ENCODE measurements at places on chromosomes 3 and 15.

DNA sequence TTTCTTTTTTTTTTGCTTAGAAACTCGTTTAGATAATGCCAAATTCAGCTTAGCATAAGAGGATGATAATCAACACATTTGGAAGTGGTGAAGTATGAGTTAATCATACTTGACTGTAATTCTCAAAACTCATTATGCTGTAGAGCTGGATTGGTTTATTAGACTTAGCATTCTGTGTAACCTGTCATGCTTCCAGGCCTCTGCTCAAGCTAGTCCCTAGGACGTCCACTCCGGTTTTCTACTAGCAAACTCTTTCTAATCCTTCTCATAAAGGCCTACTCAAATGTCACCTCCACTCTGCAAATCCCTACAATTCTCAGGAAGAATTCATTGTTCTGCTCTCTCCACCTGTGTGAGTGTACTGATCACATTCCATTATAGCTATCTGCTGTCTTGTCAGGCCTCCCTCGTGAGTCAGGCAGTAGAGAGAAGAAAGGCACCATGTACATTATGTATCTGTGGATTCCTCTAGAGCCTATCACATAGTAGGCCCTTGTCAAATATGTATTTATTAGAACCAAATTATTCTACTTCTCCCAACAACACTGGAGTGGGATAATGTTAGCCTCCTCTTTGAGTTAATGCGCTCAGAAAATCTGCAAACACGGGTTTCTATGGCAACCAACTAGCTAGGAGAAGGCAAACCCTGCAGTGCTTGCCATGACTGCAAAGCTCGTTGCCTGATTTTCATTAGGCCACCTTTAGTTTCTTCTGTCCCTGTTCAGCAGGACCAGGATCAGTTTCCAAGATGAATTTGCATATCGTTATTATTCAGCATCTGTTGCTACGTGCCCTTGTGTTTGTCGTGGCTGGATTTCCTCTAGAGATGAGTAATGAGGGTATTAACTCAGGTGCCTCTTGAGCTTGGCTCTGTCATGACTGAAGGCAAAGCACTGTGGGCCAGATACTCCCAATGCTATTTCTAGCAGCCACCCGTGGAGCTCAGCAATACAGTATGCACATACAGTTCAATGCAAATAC lies 30.7 kb downstream of the ATP13A5 start:
- DNase-seq: no peak

- no peak for DNase-seq
Observed at GRCh38 chr3:57876632-57877031, 120.5 kb downstream of the SLMAP start.

DNA sequence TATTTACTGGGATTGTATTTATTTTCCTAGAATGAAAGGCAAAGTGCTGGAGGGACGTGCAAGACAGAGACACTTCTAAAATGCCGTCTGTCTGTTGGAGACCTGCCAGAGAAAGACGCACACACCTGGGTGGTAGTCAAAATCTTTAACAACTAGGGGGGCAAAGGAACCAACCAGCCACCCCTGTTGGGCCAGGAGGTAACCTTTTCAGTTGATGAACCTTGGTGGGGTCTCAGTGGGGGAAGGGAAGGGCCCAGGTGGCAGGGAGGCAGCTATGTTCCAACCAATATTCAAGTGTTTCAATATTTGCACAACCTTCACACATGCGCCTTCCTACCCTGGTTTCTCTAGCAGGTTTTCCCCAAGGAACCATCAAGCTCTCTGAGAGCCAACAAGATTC lies 99.0 kb downstream of the MEGF11 start:
- DNase-seq: no peak

- peak; percentile 47 for DNase-seq
Observed at GRCh38 chr3:155744626-155745324, at the start of gene PLCH1. Gene PLCH1, minus strand, starts transcription at chr3:155745071. Its CDS starts 40,847 bp downstream, at chr3:155704224.

DNA sequence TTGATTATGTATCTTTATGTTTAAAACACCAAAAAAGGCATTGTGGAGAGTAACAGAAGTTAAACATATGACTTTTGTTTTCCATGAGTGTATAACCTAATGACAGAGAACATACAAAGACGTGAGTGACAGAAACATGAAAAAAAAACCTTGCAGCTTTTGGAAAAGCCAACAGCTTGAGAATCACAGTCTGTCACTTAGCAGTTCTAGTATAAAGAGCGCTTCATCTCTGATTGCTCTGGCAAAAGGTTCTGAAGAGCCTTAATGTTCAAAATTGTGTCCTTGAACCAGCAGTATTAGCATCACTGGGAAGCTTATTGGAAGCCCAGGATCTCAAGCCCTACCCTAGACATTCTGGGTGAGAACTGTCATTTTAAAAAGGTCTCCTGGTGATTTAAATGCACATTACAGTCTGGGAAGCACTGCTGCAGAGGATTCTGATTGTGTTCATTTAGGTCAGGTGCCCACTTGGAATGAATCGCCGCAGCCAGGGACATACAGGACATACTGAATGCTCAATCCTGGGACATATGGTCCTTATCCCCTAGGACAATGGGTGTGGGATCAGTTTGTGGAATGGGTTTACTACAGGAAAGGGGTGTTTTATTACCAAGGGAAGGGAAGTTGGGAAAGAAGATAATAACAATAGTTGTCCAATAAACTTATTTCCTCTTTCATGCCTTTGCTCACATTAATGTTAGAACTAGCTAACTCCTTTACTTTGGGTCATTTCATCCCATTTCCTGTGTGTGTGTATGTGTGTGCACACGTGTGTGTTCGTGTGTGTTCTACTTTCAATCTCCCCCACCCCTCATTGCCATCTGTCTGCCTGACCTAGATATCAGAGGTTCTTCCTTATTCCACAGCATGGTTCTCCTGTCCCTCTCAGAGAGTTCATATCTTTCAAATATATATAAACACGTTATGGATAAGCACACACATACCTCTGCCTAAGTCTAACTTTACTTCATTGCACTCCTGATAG lies 55.0 kb downstream of the LRRC49 start:
- DNase-seq: no peak

GRCh38 chr3:175445741-175446140 lies 586.6 kb downstream of the NAALADL2 start:
- DNase-seq: no peak

- no peak for DNase-seq
Observed at GRCh38 chr15:73986055-73986775, 5.9 kb downstream of the STOML1 start.

- DNase-seq: peak; percentile 43
Observed at GRCh38 chr3:145017959-145018358, 1046.3 kb downstream of the DIPK2A start.
